ENCODE measurements at places on chromosomes 7 and 10.
A peak's percentile ranks its signal among the peaks of the same experiment; 100 is the strongest.

DNA sequence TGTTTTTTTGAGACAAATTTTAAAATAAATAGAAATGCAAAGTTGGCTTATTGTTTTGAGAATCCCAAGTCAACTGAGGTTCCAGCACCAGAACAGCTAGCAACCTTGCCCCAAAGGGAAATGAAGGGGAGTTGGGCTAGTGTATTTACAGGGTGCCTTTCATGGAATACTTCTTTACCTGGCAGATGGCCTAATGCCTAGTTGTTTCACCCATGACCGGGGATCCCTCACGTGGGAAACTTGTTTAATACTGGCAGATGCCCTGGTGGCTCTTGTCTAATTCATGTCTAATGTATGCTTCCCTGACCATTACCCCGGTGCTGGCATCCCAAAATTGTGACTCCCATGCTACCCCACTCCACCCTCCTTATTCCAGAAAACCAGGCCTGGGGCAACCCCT is 861.1 kb upstream of the ZWINT start:
- no peak for DNase-seq

DNA sequence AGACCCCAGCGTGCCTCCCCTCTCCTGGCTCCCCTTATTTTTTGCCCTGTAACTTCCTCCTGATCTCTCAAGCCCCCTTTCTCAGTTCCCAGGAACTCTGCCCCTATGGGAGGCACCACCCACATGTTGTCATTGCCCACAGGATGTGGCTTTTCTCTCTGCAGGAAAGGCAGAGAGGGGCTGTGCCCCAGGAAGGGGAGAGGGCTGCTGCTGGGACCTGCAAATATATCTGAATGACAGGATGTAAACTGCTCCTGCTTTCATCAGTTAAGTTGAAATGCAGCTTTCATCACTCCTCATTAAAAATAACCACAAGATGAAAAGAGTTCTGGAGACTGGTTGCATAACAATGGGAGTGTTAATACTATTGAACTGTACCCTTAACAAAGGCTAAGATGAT is 103.3 kb downstream of the CLEC2L start:
- DNase-seq, result no peak

GRCh38 chr7:50612704-50613103 is 47.5 kb upstream of the DDC start:
- DNase-seq, result no peak

- DNase-seq, result peak; percentile 23
Measured at GRCh38 chr7:14720785-14721184, 181.8 kb downstream of the DGKB start.

GRCh38 chr10:93897070-93897780 is 3.4 kb downstream of the SLC35G1 start:
- DNase-seq, result no peak

GRCh38 chr10:110040767-110041478 is 33.1 kb downstream of the ADD3 start:
- DNase-seq, result no peak

DNA sequence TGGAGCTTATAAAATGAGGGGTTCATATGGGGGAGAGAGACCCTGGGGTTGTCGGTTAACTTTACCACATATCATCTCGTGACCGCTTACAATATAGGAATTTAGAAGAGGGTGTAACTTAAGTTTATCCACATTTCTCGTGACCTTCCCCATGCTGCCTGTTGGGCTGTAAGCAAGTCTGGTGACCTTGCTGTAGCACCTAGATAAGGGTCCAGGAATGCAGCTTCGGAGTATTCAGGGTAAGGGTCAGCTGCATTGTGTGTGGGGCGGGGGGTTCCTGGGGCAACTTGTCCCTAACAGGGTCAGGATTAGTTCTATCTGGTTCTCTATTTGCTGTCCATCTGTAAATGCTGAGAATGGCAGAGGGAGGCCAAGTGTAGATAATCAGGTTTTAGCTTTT is 1.3 kb upstream of the CHST3 start:
- DNase-seq, result no peak

Data from AG09319 (cell line).